Fibroblast of skin of abdomen (primary cell): ENCODE measurements at places on chromosomes 12 and 14.

- no peak for DNase-seq
Observed at GRCh38 chr12:7344833-7345606, 41.1 kb downstream of the ACSM4 start.

DNA sequence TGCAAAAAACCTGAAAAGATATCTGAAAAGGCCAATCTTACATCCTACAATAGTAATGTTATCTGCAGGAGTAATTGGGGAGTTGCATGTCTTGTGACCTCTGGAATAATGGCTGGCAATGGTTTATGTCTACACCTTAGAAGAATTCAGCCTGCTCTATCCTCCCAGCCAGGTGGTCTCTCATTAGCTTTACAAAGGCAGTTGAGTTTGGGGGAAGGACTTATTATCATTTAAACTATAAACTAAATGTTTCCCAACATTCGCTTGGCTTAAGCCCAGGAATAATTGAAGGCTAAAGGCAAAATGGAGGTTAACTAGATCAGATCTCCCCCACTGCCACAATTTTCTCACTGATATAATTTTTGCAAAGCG, 158.4 kb upstream of the SFSWAP start:
- no peak for DNase-seq

DNA sequence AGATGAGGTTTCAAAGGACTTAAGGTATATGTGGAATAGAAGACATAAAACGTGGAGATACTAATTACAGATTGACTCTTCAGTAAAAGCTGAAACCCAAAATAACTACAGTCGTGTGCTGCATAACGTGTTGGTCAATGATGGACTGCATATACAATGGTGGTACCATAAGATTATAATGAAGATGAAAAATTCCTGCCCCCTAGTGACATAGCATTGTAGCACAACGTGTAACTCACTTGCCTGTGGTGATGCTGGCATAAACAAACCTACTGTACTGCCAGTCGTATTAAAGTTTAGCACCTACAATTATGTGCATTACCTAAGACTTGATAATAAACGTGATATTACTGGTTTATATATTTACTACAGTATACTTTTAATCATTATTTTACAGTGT, 150.3 kb downstream of the LRRK2 start:
- no peak for DNase-seq

DNA sequence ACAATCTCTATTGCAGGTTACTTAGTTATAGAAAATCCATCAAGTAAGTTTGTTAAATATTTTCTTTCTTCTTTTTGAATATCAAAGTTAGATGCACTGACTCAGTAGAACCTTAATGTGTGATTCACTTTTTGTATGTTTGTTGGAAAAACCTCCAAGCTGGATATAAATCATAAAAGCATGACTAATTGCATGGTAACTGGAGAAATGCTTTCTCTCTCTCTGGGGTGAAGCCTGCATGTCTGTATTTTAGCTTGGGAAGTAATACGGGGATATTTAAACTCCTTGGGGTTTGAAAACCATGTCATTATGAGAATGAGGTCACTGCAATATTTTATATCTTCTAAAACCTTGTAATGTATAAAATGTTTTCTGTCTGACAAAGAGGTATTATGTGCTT, 58.6 kb upstream of the MYF6 start:
- DNase-seq: peak; percentile 90

DNA sequence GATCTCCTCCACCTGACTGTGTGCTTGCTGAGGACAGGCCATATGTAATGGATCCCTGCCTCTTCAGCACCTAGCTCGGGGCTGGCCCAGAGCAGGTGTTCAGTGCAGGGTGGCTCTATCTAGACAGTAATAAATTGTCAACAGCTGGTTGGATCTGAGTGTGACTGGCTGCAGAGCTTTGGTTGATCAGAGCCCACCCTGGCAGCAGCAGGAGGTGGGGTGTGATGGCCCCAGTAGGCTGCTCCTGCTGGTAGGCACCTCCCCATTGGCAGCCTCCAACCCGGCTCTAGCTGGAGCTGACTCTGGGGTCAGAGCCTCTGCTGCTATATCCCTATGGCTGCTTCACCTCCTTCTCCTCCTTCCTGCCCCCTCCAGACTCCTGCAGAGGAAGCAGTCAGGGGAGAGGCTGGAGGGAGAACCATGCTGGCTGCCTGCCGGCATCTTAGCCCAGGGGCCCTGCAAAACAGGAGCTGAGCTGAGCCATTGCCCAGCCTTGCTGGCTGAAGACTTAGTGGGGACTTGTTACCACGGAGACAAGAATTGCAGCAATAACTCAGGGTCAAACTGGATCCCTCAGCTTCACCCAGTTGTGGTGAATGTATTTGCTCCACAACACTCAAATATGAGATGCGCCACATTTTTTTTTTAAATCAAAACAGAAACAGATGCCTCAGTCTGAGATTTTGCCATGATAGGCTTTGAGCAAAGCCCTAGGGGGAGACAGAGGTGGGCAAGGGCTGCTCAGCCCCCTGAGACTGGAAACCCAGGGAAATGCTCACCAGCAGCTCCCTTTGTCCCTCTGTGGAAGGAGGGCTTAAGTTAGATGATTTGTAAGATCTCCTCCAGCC, 22.2 kb downstream of the TMEM63C start:
- DNase-seq: no peak

DNA sequence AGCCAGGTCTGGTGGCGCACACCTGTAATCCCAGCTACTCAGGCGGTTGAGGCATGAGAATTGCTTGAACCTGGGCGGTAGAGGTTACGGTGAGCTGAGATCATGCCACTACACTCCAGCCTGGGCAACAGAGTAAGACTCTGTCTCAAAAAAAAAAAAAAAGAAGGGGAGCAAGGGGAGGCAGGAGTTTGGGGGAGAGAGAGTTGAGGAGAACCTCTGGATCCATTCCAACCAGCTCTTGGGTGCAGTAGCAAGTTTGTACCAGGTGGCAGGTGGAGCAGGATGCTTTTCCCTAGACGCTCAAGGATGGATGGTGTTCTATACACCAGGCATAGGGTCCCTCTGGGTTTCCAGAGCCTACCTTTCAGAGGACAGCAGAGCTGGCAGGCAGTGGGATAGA, 1.9 kb downstream of the NFE2 start:
- no peak for DNase-seq

DNA sequence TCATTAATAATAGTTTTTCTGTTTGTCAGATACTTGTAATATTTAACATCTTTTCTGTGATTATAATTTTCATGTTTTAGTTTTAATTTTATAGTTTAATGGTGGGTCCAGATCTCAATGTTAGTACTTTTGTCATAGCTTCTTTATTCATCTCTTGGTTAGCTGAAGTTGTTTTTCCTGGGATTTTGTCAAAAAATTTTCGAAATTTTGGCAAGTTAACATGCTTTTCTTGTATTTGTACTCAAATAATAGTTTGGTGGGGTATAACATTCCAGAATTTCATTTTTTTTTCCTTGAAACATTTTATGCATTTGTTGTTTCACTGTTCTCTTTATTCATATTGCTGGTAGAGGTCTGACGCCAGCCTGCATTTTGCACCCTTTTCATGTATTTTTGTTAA, 45.5 kb downstream of the KTN1 start:
- no peak for DNase-seq
